Naive thymus-derived CD8-positive, alpha-beta T cell (primary cell): ENCODE measurements at places on chromosomes 1 and 21.
A peak's percentile ranks its signal among the peaks of the same experiment; 100 is the strongest.

DNA sequence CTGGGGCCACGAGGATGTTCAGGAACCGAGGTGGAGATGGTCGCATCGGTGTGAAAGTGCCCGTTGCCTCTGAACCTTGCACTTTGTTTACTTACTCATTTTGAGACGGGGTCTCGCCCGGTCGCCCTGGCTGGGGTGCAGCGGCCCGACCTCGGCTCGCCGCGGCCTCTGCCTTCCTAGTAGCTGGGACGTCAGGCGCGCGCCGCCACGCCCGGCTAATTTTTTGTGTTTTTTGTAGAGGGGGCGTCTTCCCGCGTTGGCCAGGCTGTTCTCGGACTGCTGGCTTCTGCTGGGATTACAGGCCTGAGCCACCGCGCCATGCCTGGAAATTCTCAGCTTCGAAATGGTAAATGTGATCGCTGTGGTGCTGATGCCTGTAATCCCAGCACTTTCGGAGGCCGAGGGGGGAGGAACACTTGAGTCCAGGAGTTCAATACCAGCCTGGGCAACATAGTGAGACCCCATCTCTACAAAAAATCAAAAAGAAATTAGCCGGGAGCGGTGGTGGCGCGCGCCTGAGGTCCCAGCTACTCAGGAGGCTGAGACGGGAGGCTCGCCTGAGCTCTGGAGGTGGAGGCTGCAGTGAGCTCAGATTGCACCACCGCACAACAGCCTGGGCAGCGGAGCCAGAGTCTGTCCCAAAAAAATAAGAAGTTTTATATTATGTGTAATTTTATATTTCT, 684 bp upstream of the MRPL20 start:
- no peak for DNase-seq
- H3K36me3 ChIP-seq: peaks cover 7% of the 10 kb centered on the region

DNA sequence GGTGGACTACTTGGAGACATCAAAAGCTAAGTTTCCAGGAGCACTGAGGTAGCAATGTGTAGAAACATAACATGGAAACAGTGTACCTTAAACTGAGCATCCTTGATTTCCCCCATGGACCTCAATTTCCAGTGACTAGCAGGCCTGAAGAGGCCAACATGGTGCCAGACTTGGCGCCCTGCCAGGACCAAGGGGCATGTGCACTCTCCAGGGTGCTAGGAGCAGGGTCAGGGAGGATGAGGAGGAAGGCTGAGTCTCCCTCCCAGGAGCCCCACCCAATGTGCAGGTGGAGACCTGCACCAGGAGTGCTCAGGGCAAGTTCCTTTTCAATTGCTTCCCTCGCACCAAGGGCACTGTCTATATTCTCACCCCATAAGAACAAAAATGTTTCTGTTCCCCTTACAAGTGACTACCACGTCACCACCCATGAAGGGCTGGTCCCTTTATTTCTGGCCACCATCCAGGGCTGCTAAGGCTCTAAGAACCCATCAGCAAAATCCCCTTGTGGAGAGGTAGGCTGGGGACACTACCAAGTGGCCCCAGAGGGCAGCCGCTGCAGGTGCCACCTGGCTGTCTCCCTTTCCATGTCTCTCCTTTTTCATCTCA, 39.2 kb downstream of the MX1 start:
- peaks cover 27% of the 10 kb centered on the region for H3K27me3 ChIP-seq
- DNase-seq: no peak

GRCh38 chr1:64765826-64766225, 21.0 kb downstream of the RAVER2 start:
- peaks cover 7% of the 10 kb centered on the region for H3K36me3 ChIP-seq
- H3K4me1 ChIP-seq: peaks cover 9% of the 10 kb centered on the region
- H3K27me3 ChIP-seq: no peaks in the 10 kb centered on the region

DNA sequence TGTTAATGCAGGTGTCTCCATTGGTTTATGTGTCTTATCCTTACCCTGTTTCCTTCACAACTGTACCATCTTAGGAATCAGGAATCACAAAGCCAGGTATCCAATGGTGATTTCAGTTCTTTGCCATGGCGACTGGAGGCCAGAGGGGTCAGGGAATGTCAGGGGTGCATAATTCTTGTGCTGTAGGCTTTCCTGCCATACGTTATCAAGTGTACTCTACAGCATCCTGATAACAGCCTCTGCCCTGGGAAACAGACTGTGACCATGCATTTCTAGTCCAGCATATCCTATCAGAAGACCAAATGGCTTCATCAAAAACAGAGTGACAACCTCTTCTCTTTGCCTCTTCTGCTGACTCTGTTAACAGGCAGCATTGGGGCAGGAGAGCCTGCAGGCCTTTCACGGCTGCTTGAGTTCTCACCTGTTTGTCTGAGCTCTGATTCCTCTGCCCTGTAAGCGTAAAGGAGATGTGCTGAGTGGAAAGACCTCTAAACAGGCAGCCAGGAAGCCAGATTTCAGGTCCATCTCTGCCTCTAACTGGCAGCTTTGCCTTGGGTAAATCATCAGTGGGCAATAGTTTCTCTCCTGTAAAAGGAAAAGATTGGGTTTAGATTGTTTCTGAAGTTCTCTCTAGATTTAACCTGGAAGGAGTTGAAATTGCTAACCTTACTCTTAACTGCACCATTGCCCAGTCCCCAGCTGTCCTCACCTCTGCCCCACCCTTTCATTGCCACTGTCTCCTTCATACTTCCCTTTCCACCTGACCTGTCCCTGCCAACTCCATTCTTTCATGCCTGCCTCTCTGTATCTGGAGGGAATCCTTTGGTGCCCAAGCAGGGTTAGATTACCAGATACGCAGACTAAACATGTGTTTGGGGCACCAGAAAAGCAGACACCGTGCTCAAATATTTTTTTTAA, 80.2 kb downstream of the LRRC8D start:
- H3K27me3 ChIP-seq: no peaks in the 10 kb centered on the region
- peak overlapping the region; percentile 10 for H3K27ac ChIP-seq
- H3K4me3 ChIP-seq: no peak overlapping the region
- H3K4me1 ChIP-seq: peaks cover 69% of the 10 kb centered on the region
- H3K36me3 ChIP-seq: no peaks in the 10 kb centered on the region
- no peak for DNase-seq

- peaks cover 6% of the 10 kb centered on the region for H3K4me1 ChIP-seq
- H3K27me3 ChIP-seq: no peaks in the 10 kb centered on the region
- H3K27ac ChIP-seq: no peak overlapping the region
- H3K4me3 ChIP-seq: no peak overlapping the region
- no peak for DNase-seq
Observed at GRCh38 chr1:197342669-197343068, 74.6 kb downstream of the CRB1 start.

DNA sequence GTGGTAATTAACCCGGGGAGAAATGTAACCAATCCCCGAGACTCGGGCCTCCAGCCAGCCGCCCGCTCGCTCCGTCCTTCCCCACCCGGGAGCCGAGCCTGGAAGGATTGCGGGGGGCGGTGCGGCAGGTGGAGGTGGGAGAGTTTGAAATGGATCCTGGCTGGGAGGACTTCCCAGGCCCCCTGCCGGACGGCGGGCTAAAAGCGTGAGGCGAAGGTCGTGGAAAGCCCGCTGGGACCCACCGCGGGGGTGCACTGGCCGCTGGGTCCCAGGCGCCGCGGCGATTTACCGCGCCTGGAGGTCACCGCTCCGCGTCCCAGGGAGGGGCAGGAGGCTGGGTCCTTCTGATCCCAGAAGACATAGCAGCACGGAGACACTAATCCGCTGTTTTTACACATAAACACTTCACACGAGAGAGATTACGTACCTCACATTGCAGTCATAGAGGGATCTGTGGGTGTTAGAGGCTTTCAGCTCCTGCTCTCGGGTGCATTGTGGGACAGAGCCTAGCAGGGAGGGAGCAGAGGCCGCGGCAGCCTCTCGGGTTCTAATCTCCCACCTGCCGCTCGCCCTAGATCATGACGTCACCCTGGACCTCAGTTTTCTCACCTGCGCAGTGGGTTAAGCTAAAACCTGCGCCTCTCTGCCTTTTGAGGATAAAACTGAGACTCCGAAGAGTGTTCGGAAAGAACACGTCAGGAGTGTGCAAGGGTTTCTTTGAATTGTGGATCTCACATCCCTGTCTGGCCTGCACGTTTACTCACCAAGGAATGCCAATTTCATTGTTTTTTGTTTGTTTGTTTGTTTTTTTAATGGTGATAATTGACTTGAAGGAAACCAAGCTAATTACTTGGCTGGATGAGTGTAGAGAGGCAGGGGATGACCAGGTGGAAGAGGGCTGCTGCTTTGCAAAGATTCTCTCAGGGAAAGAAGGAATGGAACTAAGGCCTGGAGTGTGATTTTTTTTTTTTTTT, 17.1 kb upstream of the TMEM9 start:
- H3K4me1 ChIP-seq: peaks cover 15% of the 10 kb centered on the region
- H3K36me3 ChIP-seq: no peaks in the 10 kb centered on the region
- peaks cover 14% of the 10 kb centered on the region for H3K27me3 ChIP-seq
- H3K4me3 ChIP-seq: peak overlapping the region; percentile 88

DNA sequence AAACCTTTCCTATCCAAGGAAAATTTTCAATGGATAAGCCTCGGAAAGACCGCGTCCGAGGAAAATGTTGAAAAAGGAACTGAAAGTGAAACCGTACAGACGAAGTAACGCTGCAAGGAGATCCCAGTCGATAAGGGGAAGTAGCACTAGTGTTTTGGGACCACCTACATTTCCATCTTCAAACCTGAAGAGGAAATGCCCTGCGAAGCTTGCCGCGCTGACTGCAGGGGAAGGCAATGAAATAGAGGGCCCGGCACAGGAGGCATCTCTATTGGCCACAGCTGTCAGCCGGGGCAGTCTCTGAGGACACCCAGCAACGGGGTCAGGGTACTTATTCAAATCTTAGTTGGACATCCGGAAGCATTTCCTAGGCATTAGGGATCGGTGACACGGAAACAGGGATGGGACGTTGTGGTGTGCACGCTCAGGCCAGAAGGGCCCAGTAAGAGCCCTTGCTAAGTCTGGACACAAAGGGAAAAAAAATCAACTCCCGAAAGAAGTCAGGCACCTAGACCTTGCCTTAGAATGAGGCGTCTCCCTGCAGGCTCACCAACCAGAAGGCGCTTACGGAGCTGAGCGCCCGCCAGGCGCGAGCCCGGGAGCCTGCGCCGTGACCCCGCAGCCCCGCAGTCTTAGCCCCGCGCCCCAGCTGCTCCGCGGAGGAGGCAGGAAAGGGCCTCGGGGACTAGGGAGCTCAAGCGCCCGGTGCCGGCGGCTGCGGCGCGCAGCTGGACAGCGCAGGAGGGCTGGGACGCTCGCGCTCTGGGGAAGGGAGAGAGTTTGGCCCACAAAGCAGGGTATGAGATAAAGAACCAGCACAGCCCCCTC, 655 bp downstream of the USF1 start:
- H3K36me3 ChIP-seq: peaks cover 21% of the 10 kb centered on the region
- peak; percentile 76 for DNase-seq
- peak overlapping the region; percentile 93 for H3K4me3 ChIP-seq
- H3K4me1 ChIP-seq: peaks cover 77% of the 10 kb centered on the region

DNA sequence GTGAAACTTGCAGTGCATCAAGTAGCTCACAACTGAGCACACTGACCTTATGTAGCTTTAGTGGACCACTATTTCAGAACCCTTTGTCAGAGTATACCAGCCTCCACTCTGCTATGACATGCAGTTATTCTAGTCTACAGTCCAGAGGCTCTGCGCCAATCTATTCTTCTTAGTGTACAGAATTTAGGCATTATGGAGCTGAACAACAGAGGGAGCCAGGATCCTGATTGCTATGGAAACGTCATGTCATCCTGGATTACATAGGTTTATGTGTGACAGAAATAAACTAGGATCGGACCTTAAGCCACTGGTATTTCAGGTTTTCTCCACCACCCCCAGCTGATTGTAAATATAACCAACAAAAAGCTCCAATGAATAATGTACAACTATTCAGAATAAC, 48.1 kb upstream of the EEIG2 start:
- no peak overlapping the region for H3K4me3 ChIP-seq
- peaks cover 18% of the 10 kb centered on the region for H3K27me3 ChIP-seq
- DNase-seq: no peak

GRCh38 chr21:21530680-21531079, 532.5 kb downstream of the NCAM2 start:
- H3K27ac ChIP-seq: no peak overlapping the region
- no peaks in the 10 kb centered on the region for H3K4me1 ChIP-seq
- H3K4me3 ChIP-seq: no peak overlapping the region
- H3K36me3 ChIP-seq: no peaks in the 10 kb centered on the region

GRCh38 chr1:194473766-194474165, 1287.4 kb upstream of the B3GALT2 start:
- H3K4me1 ChIP-seq: no peaks in the 10 kb centered on the region
- DNase-seq: no peak
- H3K36me3 ChIP-seq: no peaks in the 10 kb centered on the region
- no peak overlapping the region for H3K27ac ChIP-seq
- no peaks in the 10 kb centered on the region for H3K27me3 ChIP-seq

- H3K36me3 ChIP-seq: no peaks in the 10 kb centered on the region
- H3K27ac ChIP-seq: no peak overlapping the region
- no peaks in the 10 kb centered on the region for H3K4me1 ChIP-seq
- DNase-seq: no peak
Observed at GRCh38 chr1:60936163-60936562, 146.2 kb upstream of the NFIA start.

DNA sequence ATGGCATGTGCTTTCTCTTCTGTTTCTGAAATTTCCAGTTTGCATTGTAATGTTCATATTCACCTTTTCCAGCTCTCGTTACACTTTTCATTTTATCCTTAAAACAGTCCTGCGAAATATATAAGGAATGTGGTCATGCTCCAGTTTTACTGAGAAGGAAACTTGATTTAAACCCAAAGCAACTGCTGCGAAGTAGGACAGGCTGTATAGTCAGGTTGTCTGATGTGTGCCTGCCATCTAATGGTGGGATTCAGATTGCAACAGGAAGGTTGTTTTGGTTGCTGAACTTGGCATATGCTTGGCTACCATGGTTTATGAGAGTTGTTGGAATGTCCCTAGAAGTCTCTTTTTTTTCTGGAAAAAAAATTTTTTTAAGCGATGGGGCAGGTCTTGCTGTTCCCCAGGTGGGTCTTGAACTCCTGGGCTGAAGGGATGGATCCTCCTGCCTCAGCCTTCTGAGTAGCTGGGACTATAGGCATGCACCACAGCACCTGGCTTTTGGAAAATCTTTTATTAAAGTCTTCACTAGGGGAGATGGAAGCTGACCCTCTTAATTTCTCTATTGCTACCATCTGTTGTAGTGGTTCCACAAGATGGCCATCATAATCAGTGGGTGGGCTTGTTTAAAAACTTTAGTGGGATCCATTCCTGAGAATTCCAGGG, 86.9 kb downstream of the UCK2 start:
- peaks cover 4% of the 10 kb centered on the region for H3K27me3 ChIP-seq
- H3K36me3 ChIP-seq: no peaks in the 10 kb centered on the region
- peaks cover 2% of the 10 kb centered on the region for H3K4me1 ChIP-seq
- H3K4me3 ChIP-seq: no peak overlapping the region
- DNase-seq: peak; percentile 82

DNA sequence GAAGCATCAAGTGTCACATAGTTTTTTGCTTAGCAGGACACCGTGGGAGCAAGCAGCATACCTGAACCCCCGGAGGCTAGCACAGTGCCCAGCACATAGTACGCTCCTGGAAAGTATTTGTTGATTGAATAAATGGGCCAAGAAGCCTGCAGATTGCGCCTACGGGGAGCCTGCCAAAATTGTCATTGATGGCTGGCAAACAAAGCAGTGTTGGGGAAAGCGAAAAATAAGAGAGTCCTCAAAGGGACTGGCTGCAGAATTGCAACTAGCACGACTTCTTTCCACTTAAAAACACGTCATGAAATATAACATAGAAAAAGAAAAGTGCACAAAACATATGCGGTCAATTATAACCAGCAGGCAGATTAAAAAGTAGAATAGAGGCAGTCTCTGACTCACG, 125.2 kb upstream of the GALNT2 start:
- no peak for DNase-seq
- H3K4me3 ChIP-seq: no peak overlapping the region
- H3K36me3 ChIP-seq: no peaks in the 10 kb centered on the region
- no peak overlapping the region for H3K27ac ChIP-seq
- H3K4me1 ChIP-seq: no peaks in the 10 kb centered on the region
- peaks cover 3% of the 10 kb centered on the region for H3K27me3 ChIP-seq

- no peaks in the 10 kb centered on the region for H3K27me3 ChIP-seq
- peaks cover 90% of the 10 kb centered on the region for H3K36me3 ChIP-seq
- DNase-seq: no peak
- no peak overlapping the region for H3K4me3 ChIP-seq
Observed at GRCh38 chr21:38816400-38816977, 10.8 kb downstream of the ETS2 start.
